ENCODE measurements at places on chromosomes 12 and 14.

DNA sequence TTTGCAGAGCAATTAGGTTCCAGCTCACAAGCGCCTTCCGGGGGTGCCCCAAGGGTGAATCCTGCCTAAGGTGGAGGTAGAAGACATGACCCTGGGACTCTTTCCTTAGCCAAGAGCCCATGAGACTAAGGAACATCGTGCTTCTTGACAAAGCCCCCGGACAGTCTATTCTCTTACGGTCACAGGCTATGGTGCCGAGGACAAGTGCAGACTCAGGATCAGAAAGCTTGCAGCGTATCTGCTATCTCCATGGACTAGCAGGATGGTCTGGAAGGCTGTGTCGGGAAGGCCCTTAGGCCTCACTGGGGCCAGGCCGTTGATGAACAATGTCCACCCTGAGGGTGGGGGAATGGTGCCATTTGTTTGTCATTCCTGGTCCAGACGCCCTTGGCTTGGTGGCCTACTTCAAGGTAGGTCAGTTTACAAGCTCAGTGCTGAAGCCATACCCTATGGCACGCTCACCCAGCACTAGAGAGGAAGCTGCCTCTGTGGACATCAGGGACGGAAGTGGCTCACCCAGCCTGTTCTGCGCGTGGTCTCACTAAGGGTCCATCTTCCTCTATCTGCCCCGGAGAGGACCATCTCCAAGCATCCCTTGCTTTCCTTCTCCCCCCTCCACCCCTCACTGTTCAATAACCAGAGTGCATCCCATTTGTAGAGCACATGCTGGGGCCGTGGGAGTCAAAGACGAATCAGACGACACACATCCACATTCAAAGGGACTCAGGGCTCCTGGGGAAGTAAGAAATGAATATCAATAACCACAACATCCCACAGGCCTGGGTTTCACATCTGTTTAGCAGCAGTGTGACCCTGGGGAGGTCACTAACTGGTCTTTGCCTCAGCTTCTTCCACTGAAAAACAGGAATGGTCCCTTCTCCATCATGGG lies 45.0 kb upstream of the IQSEC3 start:
- no peaks in the 10 kb centered on the region for H3K27me3 ChIP-seq
- H3K27ac ChIP-seq: peak overlapping the region; percentile 6
- H3K4me3 ChIP-seq: no peak overlapping the region
- DNase-seq: no peak

DNA sequence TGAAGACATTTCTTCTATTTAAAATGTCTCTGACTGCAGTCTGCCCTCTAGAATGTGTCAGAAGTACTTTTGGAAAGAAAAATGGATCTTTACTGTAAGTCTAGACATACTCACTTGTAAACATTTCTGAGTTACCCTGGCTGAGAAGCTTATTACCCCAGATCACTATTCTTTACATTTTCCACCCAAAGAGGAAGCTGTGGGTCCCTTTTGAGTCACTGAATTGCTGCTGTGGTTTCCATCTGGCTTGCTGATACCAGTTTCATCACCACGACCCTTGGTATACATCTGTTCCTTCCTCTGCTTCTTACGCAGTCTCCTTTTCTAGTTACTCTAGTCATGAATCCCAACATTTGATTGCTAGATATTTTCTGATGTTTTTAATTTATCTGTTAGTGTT lies 20.2 kb upstream of the CLEC4D start:
- H3K36me3 ChIP-seq: no peaks in the 10 kb centered on the region
- no peaks in the 10 kb centered on the region for H3K27me3 ChIP-seq
- DNase-seq: no peak
- no peak overlapping the region for H3K4me3 ChIP-seq
- H3K4me1 ChIP-seq: no peaks in the 10 kb centered on the region

- H3K4me3 ChIP-seq: no peak overlapping the region
- H3K27ac ChIP-seq: no peak overlapping the region
- H3K4me1 ChIP-seq: no peaks in the 10 kb centered on the region
- H3K36me3 ChIP-seq: no peaks in the 10 kb centered on the region
- peak; percentile 38 for DNase-seq
- no peaks in the 10 kb centered on the region for H3K27me3 ChIP-seq
These were observed 10.2 kb downstream of the KCNH3 start for GRCh38 chr12:49548822-49549648.

DNA sequence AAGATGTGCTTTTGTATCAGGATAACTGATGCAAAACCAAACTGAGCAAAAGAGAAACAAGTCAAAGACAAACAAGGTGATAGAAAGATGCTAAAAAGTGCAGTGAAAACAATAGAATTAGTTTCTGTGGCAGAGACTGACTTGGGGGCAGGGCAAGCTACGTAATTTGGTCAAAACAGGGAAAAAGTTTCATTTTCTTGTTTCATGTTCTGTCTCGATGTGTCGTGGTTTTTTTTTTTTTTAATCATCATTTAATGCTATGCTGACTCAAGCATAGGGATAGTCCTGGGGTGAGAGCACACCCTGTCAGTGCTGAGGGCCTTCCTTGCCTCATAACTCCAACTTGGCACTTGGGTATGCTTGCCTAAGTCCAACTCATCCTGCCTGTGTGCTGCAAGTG lies 144.1 kb upstream of the PTPRQ start:
- H3K27ac ChIP-seq: no peak overlapping the region
- no peak overlapping the region for H3K4me3 ChIP-seq
- DNase-seq: no peak
- peaks cover 12% of the 10 kb centered on the region for H3K27me3 ChIP-seq
- no peaks in the 10 kb centered on the region for H3K4me1 ChIP-seq
- H3K36me3 ChIP-seq: no peaks in the 10 kb centered on the region

DNA sequence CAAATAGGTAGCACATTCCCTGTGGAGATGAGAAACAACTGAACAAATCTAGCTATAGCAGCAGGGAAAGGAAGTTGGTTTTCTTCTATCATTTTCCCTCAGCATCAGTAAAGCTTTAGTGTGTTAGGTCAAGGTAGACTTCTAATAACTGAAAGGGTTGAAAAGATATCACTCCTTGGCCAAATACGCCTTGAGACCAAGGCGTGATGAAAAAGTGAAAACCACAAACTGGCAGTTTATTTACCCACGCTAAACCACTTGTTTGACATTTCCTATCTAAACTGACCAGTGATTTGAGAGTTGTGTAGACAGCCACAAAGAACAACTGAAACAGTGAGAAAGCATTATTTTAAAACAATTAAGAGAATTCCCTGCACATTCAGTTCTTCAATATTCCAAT lies 99.6 kb upstream of the SOX5 start:
- H3K27me3 ChIP-seq: no peaks in the 10 kb centered on the region
- H3K4me3 ChIP-seq: no peak overlapping the region
- H3K36me3 ChIP-seq: no peaks in the 10 kb centered on the region
- DNase-seq: no peak
- H3K27ac ChIP-seq: no peak overlapping the region

Measured in SK-N-SH (cell line).